Suppressor macrophage (primary cell): ENCODE measurements at places on chromosomes 2 and 18.
A peak's percentile ranks its signal among the peaks of the same experiment; 100 is the strongest.

DNA sequence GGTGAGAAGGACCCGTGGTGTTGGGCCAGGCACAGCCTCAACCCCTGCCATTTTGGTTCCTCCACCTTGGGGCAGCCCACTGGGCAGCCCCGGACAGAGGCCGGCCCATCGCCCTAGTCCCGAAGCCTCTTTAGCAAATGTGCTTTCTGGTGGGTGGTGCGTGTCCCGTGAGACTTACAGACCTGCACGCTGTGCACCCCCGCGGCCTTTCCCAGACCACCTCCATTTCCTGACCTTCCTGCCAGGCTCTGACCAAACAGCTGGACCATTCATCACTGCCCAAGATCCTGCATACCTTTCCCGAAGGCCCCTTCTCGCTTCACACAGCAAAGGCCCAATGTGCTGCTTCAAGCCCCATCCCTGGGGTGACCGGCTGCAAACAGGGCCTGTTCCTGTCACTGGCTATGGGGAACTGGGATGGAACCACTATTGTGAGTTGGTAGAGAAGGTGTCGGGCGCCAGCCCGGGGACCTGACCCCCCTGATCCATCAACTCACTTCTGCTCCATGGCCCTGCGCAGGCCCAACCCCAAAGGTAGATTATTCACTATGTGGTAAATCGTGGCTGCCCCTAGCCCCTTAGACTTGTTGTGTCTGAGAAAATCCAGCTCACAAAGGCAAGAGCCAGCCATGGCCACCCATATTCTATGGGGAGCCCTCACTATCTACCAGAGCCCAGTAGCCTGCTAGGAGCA lies 341.0 kb downstream of the EIPR1 start:
- no peak for DNase-seq

GRCh38 chr2:39141334-39142271 lies 20.8 kb upstream of the SOS1 start:
- peak; percentile 67 for DNase-seq

GRCh38 chr2:120972286-120972685 lies 236.6 kb downstream of the GLI2 start:
- DNase-seq = no peak

GRCh38 chr18:62499263-62499650 lies 23.6 kb upstream of the ZCCHC2 start:
- peak; percentile 42 for DNase-seq

DNA sequence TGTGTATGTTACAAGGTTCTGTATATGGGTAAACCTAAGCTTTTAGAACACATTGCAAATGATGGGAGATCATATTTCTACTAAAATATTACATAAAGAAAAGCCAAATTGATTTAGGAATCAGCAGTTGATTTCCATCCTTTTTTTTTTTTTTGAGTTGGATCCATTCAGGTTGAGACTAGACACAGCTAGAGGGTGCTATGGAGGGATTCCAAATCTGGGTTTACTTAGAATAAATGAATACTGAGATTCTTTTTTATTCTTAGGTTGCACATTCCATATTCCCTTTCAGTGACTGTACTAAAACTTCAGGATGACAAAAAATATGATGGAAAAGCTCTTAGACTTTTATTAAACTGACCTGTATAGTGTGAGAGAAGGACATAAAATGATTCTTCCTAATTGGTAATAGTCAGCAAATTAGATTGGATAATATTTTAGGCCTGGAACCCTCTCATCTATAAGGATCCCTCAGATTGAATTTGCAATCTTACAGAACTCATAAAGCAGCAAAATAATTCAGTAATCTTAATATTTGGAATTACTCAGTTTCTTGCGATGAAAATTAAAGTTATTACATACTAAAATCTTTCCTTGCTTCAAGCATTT lies 183.3 kb upstream of the SESTD1 start:
- DNase-seq = no peak

DNA sequence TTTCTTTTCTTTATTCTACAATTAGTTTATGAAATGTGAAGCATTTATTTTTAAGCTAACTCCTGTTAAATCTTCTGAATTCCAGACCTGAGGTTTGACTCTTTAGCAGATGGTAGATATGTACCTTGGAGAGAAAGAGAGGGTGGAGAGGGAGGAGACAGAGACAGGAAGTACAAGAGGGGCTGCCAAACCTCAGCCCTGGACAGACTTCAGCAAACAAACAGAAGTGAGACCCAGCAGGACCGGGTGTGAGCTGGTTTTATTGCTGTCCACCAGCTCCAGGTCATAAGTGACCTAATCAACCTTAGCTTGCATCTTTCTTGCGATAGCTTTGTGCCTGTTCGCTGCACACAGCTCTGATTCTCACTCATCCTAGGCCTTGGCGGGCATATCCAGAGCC lies 168.6 kb downstream of the CNTNAP5 start:
- DNase-seq = no peak

GRCh38 chr2:232839411-232840079 lies 30.5 kb upstream of the SNORC start:
- peak; percentile 96 for DNase-seq
